Renal cortical epithelial cell (primary cell): ENCODE measurements at places on chromosomes 4 and X.

GRCh38 chrX:23766650-23767551, 16.1 kb upstream of the SAT1 start:
- DNase-seq = no peak

DNA sequence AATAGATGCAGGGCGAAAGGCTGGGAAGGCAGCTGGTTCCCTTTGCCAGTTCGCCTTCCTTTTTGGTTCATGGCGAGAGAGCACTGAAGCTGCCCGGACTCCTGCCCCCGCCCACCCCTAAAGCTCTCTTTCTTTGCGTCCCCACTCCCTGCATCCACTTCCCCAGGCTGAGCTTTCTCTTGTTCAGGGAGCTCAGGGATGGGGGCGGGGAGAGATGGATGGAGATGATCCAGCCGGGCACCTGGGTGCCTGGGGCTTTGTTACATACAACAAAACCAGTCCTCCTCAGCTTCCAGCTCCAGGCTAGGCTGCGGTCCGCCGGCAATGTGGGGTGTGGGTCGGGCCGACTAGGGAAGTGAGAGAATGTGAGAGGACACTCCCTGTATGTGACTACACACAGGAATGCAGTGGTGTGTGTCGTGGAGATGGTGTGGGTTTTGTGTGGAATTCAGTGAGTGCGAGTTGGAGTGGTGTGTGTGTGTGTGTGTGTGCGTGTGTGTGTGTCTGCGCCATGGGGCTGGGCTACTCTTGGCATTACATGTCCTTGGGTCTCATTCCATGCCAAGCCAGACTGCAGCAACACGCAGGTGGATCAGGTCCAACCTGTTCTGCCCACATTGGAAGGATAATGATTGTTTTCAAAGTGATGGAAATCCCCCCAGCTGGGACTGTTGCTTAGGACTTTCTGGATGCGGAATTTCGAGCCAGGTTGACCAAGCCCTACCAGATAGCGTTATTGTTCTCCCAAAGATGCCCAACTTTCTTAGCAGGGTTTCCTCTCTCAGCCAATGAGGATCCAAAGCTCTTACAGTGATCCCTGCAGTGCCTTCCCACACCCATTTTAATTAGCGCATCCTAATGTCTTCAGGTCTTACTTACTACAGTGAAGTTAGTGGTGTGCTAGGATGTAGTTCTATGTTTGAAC, 149.4 kb upstream of the CHRDL1 start:
- no peak for DNase-seq

DNA sequence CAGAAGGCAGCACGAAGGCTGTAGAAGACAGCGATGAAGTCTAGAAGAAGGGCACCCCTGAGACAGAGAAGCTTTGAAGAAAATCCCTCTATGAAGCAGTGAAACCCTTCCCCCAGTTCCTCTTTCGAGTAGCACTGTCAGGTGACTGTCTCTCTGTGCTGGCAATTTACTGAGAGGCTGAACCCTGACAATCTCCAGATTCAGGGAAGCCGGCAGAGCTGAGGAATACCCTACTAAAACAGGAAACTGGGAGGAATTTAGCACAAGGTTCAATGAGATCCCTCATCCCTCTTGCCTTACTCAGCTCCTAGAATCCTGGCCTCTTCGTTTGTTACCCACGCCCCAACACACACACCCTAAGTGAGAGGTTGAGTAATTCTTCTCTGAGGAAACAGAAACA, 239.7 kb upstream of the NOCT start:
- DNase-seq = peak; percentile 78

- DNase-seq = no peak
Observed at GRCh38 chrX:136209016-136209738, 42.0 kb downstream of the MAP7D3 start.

DNA sequence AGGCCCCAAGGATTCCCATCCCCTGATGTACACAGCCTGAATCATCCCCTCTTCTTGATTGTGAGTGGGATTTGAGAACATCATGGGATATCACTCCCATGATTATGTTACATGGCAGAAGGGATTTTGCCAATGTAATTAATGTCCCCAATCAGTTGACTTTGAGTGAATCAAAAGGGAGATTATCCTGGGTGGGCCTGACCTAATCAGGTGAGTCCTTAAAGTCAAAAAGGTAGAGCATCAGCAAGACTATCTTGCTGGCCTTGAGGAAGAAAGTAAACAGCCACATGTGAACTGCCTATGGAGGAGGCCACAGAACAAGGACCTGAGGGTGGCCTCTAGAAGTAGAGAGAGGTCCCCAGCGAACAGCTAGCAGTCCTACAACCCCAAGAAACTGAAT, 203.1 kb upstream of the ATP6AP2 start:
- DNase-seq = no peak

- peak; percentile 49 for DNase-seq
Observed at GRCh38 chrX:9569876-9570301, 105.0 kb downstream of the TBL1X start.

DNA sequence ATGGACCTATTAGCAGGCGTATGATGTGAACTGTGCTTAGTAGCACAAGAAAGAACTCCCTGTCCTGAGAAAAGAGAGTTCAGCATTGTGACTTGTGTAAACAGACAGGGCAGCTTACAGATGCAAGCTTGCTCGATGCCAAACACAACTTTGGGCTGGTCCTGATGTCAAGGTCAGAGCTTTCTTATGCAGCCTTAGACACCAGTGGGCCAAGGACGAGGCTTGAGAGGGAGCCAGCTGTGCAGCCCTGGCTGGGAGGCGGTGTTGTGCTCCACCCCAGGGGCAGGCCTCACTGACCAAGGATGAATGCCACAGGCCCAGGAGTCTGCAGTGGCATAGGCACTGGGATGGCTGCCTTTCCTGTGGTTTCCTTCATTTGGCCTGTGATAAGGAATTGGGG, 35.4 kb downstream of the JADE1 start:
- DNase-seq = no peak

DNA sequence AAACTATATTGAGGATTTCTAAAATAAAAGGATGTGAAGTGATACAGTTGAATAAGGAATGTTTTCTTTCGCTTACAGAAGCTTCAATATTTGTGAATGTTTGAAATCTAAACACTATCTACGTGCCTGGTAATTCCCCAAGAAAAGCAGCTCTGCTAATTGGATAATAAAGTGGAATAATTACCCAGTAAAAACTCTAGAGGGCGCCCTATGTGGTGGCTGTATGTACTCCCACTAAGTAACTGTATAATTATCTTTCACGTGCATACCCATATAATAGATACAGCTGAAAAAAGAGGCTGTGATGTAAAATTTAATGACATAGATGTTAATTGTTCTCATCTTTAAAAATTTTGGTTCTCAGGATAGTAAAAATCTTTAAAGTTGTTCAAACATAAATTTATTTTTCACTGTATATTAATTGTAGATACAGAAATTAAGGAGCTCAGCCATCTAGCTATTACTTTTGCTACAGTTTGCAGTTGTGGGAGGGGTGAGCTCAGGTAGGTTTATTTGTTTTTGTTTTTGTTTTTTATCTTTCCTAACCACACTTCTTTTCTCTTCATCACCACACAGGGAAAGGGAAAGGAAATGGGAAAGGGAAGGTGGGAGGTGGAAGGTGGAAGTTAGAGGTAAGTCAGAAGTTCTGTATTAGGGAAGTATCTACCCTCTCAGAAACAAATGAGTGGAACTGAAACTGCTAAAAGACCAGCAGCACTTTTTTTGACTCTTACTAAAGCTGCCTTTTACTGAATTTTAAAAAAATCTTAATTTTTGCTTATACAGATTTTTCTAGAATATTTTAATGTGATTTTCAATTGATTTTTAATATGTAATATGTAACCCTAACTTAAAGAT, 151.7 kb upstream of the RPS6KA6 start:
- peak; percentile 22 for DNase-seq

DNA sequence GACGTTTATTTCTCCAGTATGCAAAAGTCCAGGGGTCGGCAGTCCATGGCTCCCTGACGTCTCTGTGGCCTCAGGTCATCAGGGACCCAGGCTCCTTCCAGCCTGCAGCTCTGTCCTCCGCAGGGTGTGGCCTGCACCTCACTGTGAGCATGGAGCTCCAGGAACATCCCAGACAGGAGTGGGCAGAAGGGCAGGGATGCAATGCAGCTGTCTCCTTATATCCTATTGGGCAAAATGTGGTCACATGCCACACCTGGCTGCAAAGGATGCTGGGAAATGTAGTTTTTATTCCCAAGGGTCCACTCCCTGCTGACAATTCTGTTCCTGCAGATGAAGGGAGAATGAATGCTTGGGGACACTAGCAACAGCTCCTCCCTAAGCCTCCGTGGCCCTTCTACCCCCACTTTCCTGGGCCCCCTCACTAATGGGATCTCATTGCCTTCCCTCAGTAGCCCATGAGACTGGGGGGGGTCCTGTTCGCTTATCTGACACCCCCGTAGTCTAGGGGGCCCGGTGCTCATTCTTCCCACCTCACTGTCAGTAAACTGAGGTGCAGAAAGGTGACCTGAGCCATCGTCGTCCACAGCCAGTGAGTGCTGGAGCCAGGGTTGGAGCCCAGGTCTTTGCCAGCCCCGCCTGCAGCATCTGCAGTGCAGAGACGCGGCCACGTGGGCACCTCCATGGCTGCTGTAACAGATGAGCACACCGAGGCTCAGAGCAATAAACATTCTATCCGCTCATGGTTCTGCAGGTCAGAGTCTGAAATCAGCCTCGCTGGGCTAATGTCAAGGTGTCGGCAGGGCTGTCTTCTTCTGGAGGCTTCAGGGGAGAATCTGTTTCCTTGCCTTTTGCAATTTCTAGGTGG, 5.9 kb upstream of the GRPEL1 start:
- DNase-seq = peak; percentile 41

DNA sequence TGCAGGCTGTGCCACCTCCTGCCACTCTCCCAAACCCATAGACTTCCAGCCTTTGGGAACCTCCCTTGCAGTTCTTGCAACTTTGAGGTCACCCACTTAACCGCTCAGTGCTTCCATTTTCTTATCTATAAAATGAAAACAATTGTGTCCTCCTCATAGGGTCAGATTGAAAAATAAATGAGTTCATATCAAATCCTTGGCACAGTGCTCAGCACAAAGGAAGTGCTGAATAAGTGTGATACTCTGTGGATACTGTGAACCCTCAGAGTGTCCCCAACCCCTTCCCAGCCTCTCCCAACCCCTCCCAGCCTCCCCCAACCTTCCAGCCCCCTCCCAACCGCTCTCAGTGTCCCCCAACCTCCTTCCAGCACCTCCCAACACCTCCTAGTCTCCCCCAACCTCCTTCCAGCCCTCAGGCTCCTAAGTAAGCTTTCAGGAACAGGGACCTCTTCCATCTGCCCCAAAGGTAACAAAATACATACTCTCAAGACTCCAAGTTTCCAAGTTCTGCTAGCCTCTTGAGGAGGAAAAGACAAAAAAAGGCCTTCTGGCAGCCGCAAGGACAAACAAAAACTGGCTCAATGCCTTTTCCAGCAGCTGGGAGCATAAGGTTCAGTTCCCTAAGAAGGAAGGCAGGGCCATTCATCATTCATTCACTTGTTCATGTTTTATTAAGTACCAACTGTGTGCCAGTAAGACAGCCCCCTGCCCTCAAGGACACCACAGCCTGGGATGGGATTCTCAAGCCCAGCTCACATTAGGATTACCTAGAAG, 46.1 kb upstream of the LGI2 start:
- no peak for DNase-seq

GRCh38 chr4:8167815-8168214, 9.2 kb upstream of the ABLIM2 start:
- DNase-seq = peak; percentile 23

GRCh38 chrX:24148121-24148520, 1.4 kb upstream of the ZFX start:
- no peak for DNase-seq

DNA sequence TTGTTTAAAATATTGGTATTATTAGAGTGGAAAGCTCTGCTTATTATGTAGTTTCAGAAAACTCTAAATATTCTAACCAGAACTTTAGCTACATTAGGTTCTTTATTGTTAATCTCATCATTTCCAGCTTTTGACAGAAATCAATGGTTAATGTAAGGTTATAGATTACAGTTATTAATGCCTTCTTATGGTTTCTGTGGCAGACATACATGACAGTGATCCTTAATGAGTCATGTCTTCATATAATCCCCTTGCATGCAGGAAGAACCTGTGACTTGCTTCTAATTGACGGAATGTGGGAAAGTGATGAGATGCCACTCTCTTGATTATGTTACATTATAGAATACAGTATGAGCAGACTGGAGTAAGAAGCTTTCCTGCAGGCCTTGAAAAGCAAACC, 23.5 kb downstream of the KLHL8 start:
- DNase-seq = no peak

- peak; percentile 13 for DNase-seq
Observed at GRCh38 chr4:55947254-55947882, 1.4 kb upstream of the CEP135 start.
